ENCODE measurements at places on chromosomes 5 and 9.

DNA sequence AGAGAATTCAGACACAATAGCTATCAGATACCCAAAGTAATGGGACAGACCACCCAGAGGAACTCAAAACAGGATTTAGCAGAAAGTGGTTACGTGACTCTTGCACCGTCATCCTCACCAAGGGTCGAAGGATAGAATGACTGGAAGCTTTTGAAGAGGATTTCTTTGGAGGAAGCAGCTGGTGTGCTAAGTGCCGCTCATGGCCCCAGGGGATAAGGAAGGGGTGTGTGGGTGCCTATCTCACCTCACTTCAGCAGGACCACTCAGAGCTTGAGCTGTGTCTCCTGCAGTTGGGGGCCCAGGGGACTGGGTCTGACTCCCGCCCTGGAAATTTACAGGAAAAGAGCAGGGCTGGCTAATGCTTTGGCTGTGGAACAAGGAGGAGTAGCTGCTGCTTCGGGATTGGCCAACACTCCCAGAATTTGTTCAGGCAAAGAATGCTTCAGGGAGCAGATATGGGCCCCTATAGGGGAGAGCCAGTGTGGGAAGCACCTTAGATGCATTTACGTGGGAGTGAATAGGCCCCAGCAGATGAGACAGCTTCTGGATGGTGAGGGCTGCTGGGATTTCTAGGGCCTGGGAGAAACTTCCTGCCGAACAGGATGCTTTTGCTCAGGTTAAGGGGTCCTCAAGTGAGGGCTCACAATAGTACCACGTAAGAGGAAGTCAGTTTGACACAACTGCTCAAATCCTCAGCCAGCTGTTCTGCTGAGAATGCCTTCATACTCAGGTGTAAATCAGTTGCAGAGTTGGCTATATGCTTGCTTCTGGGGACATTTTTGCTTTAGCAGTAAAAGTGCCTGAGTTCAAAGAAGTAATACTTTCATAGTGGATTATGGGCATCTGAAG lies 29.1 kb upstream of the TOMM5 start:
- H3K27me3 ChIP-seq: no peaks in the 10 kb centered on the region
- no peaks in the 10 kb centered on the region for H3K36me3 ChIP-seq
- no peak for DNase-seq
- H3K4me3 ChIP-seq: no peak overlapping the region

- no peaks in the 10 kb centered on the region for H3K4me1 ChIP-seq
- no peaks in the 10 kb centered on the region for H3K27me3 ChIP-seq
- H3K27ac ChIP-seq: no peak overlapping the region
- no peak for DNase-seq
- H3K4me3 ChIP-seq: no peak overlapping the region
These were observed 79.3 kb upstream of the LRRTM2 start for GRCh38 chr5:138954257-138955012.

DNA sequence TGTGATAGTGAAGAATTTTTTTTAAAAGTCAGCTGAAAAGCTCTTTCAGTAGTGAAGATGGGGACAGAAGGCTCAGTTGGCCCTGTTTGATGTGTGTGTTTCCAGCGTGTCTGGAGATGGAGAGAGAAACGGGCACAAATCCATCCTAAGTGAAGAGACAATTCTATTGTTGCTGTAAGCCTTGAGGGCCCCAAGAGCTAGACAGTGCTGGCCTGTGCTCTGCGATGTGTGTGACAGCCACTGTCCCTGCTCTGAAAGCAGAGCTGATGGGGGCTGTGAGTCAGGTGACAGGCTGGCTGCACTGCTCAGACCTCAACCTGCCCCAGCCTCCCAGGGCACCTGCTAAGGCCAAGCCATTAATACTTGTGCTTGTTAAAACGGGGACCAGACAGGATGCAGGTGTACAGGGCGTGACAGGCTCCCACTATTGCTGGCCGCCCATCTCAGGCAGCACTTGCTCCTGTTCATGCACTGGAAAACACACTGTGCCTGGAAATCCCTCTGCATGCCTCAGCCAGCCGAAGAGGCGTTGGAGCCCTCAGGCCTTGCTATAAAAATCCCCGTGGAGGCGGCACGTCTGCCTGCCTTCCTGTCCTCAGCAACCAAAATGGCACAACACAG lies 44.6 kb upstream of the SEMA4D start:
- peak; percentile 92 for DNase-seq
- peaks cover 37% of the 10 kb centered on the region for H3K4me1 ChIP-seq
- H3K27ac ChIP-seq: peak overlapping the region; percentile 79
- no peak overlapping the region for H3K4me3 ChIP-seq
- H3K36me3 ChIP-seq: no peaks in the 10 kb centered on the region
- no peaks in the 10 kb centered on the region for H3K27me3 ChIP-seq

DNA sequence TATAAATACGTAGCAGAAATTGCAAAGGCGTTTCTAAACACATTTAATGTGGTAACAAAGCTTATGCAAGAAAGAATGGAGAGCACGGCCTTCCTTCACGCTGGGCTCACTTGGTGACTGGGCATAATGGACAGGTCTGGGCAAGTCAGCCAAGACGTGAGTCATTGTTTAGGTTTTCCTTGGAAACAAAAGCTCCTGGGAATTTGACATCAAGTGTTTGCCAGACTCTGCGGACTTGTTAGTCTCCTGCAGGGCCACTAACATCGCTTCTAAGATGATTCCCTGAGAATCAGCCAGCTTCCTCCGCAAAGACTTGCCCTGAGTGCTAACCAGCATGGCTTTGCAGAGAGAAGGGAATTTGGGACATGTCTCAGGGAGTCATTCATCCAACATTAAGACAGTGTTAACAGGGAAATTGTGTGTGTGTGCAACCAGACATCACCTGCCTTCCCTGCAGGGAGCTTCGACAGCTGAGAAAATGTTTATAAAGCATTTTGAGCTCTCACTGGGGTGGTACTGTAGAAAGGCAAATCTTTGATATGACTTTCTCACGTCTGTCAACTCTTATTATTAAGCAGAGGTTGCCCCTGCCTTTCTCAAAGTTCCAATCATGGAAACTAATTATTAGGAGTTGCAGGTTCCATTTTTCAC lies 182.5 kb downstream of the NTRK2 start:
- no peaks in the 10 kb centered on the region for H3K4me1 ChIP-seq
- no peak for DNase-seq

GRCh38 chr9:101664453-101664852 lies 69.7 kb upstream of the PPP3R2 start:
- no peaks in the 10 kb centered on the region for H3K27me3 ChIP-seq
- no peaks in the 10 kb centered on the region for H3K4me1 ChIP-seq
- no peaks in the 10 kb centered on the region for H3K36me3 ChIP-seq
- no peak overlapping the region for H3K4me3 ChIP-seq

DNA sequence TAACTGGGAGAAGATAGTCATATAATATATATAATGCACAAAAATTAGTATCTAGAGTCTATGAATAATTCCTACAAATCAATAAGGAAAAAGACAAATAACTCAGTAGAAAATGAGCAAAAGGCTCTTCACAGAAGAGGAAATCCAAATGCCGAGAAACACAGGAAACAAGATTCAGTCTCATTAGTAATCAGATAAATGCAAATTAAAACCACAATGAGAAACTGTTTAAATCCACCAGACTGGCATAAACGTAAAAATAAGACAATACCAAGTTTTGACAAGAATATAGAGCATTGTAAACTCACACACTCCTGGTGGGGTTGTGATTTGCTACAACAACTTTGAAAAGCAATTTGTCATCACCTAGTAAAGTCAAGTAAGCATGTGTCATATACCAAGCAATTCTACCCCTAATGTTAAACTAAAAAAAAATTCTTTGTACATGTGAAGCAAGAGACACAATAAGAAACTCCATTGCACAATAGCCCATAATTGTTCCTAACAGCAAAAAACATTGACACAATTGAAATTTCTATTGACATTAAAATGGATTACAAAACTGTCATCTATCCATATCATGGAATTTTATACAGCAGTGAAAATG lies 21.0 kb upstream of the UBLCP1 start:
- no peak overlapping the region for H3K27ac ChIP-seq
- no peaks in the 10 kb centered on the region for H3K36me3 ChIP-seq
- DNase-seq: no peak

DNA sequence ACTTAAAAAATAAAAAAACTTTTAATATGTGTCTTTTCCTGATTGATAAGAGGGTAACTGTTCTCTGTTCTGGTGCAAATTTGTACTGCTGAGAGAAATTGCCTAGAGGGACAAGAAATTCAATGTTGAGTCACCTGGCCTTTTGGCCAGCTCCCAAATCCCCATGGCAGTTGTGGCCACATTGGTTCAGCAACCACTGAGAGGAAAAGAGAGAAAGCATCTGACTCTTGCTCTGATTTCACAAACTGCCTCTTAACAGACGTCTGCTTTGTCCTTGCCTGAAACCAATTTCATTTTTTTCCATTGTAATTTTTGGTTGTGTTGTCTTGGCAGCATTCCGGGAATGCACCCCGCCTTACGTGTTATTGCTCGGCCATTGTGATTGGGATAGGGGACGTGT lies 42.4 kb downstream of the NTRK2 start:
- peaks cover 31% of the 10 kb centered on the region for H3K4me1 ChIP-seq
- no peaks in the 10 kb centered on the region for H3K36me3 ChIP-seq
- no peak for DNase-seq
- H3K27ac ChIP-seq: no peak overlapping the region
- peaks cover 8% of the 10 kb centered on the region for H3K27me3 ChIP-seq

- H3K36me3 ChIP-seq: no peaks in the 10 kb centered on the region
- H3K27me3 ChIP-seq: no peaks in the 10 kb centered on the region
These were observed 225.0 kb downstream of the MLLT3 start for GRCh38 chr9:20397348-20397747.

GRCh38 chr5:87541033-87541432 lies 128.3 kb upstream of the CCNH start:
- no peaks in the 10 kb centered on the region for H3K27me3 ChIP-seq
- no peaks in the 10 kb centered on the region for H3K36me3 ChIP-seq
- no peak overlapping the region for H3K27ac ChIP-seq
- H3K4me1 ChIP-seq: no peaks in the 10 kb centered on the region
